ENCODE measurements at places on chromosomes 11 and 22.

- DNase-seq, result no peak
These were observed 10.2 kb downstream of the DGKZ start for GRCh38 chr11:46357483-46357936.

DNA sequence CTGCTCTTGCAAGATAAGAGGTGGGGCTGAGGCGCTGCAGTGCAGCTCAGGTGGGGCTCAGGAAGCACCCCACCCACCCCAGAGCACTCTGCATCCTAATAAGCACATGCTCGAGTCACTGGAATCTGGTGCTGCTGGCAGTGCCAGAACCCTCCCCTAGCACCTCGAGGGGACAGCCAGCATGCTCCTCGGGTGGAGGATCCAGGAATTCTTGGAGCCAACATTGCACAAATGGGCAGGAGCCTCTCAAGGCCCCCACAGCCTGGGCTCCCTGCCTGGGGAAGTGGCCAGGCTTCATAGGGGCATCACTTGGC lies 27.5 kb upstream of the CABP7 start:
- DNase-seq, result no peak

GRCh38 chr11:99020352-99021225 lies at the start of gene CNTN5:
CNTN5 (plus strand) TSS chr11:99020949.
- DNase-seq, result peak; percentile 23

GRCh38 chr11:72629266-72629665 lies 45.0 kb downstream of the PDE2A start:
- no peak for DNase-seq

DNA sequence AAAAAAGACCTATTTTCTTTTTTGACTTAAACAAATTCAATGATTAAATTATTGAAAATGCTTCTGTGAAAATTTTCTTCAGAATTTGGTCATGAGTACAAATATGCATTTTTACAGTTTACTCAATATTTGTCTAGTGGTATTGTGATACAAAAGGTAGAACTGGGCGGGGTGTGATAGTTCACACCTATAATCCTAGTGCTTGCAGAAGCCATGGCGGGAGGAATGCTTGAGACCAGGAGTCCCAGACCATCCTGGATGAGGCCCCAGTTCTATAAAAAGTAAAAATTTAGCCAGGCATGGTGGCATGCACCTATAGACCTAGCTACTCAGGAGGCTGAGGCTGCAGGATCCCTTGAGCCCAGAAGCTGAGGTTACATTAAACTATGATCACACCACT lies 90.6 kb downstream of the ARHGAP42 start:
- DNase-seq, result no peak

GRCh38 chr22:37610480-37611129 lies 2.0 kb downstream of the GGA1 start:
- DNase-seq, result no peak

GRCh38 chr11:79762279-79762921 lies 321.6 kb upstream of the TENM4 start:
- DNase-seq, result no peak

DNA sequence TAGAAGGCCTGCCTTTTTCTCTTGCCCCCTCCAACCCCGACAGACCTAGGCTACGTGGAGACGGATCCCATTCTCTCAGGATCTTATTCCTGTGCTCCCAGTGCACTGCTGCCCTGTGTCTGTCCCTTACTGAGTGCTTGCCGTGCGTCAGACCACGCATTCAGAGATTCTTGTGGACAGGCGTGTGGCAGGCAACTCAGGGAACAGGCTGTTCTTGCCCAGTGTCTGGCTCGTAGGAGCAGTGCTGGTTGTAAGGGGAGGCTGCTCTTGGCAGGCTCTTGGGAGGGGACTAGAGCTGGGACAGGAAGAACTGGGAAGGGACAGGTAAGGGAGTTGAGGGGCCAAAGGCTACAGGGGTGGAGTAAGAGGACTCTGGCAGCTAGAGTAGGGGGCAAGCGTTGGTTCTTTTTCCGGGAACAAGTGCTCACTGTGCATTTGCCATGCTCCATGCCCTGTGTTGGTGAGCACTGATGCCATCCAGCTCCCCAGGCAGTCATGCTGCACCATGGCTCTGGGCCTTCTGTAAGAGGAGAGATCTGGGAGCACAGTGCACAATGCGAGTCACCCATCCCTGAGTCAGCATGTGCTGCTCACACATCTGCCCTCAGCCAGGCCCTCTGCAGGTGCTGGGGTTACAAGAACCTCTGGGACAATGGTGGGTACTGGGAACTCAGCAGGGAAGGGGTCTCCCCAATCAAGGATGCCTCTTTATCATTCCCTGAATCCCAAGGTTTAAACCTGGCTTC lies 119.1 kb downstream of the TBC1D22A start:
- peak; percentile 33 for DNase-seq

GRCh38 chr22:33380789-33381530 lies 322.8 kb upstream of the SYN3 start:
- DNase-seq, result no peak

DNA sequence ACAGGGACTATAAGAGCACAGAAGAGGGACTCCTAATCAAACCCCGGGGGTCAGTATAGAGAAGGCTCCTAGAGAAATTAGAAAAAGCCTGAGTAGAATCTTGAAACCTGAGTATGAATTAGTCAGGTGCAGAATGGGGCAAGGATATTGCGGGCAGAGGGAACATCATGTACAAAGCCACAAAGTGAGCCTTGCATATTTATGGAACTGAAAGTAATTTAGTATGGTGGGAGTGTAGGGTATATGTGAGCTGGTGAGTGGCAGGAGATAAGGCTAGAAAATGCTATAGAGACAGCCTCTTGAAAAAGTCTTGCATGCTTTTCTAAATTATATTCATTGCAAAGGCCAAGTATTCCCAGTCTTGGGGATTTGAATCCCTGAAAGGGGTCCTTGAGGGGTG lies 93.7 kb downstream of the STIM1 start:
- DNase-seq, result no peak

DNA sequence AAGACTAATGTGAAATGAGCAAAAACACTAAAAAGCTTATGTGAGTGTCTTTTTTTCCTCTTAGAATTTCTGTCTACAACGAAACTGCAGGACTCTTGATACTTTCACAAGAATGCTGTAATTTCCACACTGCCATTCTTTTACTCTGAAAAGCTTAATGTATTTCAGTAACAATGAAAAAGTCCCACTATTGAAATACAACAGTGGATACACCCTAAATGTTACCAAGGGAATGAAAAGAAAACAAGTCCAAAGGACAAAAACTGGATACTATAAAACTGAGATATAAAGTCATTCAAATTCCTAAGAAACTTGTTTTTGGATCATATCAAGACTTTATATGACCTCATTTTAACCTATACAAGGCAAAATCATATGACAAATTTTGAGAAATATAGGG lies 77.4 kb downstream of the SOX6 start:
- DNase-seq, result no peak

DNA sequence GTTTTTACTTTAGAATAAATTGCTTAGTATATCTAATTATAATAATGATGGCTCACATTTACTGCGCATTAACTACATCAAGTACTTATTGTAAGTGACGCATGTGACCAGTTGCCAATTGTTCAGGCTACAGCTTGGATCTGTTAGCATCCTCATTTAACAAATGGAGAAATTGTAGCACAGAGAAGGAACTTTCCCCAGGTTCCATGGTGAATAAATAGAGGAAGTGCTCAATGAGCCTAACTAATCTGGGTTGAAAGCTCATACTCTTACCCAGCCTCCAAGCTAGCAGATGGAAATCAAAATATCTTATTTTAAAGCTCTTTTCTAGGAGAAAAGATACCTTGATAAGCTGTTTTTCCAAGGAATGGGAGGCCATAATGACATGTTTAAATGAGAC lies 19.8 kb downstream of the MMP27 start:
- no peak for DNase-seq

DNA sequence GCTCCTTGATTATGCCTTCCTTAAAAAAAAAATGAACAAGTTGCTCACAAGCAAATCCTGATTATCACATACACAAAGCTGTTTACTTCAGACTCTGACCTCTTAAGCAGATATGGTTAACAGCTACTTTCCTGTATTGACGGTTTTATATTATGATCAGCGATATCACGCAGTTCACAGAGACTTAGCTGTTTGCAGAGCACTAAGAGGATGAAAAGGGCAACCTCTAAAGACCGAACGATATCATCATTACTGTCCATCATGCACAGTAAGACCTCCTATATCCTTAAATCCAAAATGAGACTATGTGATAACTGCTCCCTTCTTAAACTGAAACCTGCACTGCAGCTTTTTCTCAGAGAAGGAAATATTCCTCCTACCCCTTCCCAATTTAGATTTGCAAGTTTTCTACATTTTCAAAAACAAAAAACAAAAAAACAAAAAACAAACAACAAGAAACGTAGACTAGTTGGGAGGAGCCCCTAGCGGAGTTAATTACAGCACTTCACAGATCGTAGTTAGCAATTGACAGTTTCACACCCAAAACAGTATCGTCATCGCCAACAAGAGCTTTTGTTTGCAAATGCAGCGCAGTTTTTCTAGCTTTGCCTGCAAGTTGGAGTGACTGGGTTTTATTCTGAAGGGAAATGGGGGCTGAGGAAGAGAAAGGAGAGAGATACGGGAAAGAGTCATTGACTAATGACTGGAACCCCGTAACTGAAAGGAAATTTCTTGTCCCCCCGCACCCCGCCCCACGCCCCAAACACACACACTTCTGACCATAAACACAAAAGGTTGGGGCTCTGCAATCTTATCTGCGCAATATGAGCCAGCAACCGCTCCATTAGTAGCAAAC lies 1.2 kb downstream of the DDX6 start:
- DNase-seq, result no peak

- no peak for DNase-seq
These were observed 214.1 kb downstream of the OPCML start for GRCh38 chr11:133318221-133318620.

DNA sequence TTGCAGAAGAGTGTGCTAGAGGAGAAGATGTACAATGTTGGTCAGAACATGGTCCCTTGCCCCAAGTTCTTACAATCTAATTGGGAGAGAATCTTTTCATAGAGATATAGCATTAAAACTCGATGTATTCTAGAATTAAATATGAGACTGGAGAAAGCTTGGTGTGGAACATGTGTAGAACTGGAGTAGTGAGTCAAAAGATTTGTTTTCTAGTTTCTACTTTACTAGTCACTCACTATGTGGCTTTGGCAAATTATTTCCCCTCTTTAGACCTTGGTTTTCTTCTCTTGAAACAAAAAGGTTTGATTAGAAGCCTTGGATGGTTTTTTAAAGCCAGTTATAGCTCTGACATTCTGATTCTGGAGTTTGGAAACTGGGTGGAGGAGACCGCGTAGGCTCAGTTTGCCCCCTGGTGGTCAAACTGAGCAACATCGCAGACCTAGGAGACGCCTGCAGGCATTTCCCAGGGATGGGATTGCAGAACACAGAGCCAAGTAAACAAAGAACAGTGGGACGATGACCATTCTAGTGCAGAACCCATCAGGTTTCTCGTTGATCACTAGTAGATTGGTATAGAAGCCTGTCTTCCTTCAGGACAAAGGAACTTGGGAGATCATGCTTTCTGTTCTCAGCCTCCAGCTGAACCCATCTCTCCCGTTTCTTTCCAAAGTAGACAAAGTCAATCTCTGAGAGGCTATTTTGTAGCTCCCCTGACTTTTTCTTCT lies 8.5 kb upstream of the CHRDL2 start:
- peak; percentile 54 for DNase-seq

All from stimulated activated CD8-positive, alpha-beta memory T cell treated with anti-CD3 and anti-CD28 coated beads, Interleukin-4, amount 100 ng/mL, for 48 hours (primary cell).